Fibroblast of skin of left biceps (primary cell): ENCODE measurements at places on chromosomes 5 and 9.
A peak's percentile ranks its signal among the peaks of the same experiment; 100 is the strongest.

DNA sequence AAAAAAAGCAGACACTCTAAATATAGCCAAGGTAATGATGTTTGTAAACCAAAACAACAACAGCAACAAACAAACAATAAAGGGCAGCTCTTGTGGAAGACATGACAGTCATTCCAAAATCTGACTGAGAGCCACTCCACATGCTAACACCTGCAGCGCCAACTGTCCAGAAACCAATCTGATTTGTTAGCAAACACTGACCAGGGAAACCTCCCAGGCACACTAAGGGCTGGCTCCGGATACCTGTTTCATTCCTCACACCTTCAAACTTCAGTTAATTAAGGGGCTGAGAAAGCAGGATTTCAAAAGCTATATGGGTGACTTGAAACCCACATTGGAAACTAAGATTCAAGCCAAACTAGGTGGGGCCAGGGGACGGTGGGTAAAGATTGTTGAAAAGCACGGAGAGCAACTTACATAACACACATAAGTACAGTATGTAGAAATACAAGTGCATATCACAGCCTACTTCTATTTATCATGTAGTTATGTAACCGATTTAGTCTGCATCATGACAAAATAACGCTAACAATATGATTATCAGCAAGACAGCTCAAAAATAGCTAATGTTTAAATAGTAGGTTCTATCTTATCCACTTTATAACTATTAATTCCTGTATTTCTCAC, 203.6 kb downstream of the SEMA5A start:
- DNase-seq: no peak

DNA sequence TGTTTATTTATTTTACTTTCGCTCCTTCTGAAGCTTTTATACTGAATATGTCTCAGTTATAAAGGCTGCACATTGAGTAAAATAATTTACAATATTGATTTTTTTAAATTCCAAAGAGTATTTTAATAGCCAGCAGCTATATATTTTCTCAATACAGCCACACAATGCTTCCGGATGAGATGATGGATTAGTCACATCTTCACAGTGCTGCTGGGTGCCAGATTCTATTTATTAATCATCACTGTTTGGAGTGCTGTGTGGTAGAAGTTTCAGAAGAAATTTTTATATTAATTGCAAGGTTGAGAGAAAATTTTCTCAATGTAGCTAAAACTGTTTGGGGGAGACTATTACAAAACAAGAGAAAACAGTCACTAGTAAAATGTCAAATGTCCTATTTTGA, 989.8 kb downstream of the TLE4 start:
- DNase-seq: no peak

DNA sequence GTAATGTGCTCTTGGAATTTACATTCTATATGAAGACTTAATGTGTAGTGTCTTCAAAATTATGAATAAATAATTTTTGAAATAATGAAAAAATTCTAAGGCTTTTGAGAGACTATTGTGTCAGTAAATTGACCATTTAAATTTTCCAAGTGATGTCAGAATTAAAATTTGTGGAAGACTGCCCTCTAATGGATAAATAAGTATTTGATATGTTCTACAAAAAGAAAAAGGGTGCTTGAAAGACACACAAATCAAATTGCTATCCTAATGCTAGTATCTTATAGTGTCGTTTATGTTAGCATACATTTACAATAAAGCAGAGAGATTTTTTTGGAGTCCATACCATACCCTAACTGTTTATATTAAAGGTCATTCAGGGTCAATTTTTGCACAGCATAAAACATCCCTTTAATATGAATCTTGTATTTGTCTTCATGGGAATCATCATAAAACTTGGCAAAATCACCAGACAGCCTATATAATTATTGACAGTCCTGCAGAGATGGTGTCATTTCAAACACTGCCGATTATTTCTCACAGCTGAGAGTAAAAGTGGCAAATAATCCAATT, 120.8 kb upstream of the SLC27A6 start:
- DNase-seq: no peak

DNA sequence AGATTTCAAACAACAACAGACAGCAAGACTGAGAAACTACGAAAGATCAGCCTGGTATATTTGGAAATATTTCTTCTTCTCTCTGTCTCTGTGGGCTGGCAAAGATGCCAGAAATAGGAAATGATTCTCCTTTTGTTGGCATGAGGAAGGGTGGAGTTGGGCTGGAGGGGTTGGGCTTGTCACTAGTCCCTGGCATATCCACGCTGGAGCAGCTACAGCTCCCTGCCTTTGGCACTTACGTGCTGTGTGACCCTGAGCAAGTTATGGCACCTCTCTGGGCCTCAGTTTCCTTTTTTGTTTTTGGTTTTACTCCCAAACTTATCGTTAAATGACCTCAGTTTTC, 354 bp upstream of the KCNMB1 start:
- no peak for DNase-seq

DNA sequence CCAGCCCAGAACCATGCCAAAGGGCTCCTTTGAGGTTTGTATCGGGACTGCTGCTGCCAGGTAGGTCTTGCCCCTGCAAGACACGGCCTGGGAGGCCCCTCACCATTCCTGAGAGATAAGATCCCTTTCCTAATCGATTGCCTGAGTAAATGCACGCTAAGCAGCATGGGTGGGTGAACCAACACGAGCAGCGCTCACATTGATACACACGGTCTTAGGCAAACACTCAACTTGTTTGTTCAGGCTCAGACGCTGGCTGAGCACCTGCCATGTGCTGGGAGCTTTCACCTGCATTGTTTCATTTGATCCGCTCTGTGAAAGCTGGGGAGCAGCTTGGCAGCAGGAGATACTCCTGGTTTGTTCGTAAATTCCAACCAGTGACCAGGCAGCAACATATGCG, 76.9 kb upstream of the NEURL1B start:
- DNase-seq: no peak

DNA sequence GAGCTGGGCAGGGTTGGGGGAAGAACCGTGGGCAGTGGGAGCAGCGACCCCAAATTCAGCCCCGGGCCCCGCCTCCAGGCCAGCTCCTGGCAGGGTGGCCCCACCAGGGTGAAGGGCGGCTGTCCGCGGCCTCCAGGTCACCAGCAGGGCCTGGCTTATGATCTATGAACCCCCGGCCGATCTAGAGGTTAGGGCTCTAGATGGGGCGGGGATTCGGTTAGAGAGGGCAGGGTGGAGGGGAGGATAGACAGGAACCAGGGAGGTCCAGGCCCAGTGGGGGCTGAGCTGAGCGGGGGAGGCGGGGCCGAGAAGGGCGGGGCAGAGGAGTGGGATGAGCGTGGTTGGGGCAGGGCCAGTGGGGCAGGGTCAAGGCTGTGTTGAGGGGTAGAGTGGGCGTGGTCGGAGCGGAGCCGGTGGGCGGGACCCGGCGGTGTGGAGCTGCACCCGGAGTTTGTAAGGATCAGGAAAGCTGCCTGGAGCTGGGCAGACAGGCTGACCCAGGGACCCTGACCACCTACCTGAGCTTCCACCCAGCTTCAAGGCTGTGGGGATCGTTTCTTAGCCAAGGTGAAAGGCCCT, 29.3 kb upstream of the OBP2B start:
- DNase-seq: peak; percentile 4

DNA sequence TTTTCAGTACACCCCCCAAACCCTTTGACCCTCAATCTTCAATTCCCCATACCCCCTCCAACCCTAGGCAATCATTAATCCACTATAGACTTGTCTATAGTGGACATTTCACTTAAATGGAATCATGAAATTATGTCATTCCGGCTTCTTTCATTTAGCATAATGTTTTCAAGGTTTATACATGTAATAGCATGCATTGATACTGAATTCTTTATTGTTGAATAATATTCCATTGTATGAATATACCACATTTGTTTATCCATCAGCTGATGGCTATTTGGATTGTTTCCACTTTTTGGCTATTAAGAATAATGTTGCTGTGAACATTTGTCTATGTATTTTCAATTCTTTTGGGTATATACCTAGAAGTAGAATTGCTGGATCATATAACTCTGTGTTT, 238.8 kb downstream of the PDE4D start:
- no peak for DNase-seq

GRCh38 chr5:158170060-158170459, 311.1 kb upstream of the CLINT1 start:
- DNase-seq: no peak

GRCh38 chr5:52987711-52988331, 1.3 kb upstream of the ITGA2 start:
- DNase-seq: no peak

- DNase-seq: no peak
Observed at GRCh38 chr5:81254886-81255559, 21.9 kb downstream of the CKMT2 start.

DNA sequence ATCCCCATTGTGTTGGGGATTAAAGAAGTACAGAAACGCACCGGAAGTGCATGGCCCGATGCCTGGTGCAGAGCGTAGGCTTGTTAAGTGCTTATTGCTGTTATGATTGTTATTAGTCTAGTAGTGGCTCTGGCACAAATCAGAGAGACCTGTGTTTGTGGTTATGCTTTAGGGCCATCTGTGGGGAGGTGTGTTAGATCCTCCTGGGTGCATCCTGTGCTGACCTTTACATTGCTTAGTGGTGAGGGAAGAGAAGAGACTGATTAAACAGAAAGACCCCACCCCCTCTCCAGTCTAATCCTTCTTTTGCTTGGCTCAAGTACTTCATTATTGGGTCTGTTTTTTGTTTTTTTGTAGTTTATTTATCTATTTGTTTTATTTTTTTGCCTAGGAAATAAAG, 112.7 kb upstream of the SPRY4 start:
- no peak for DNase-seq

DNA sequence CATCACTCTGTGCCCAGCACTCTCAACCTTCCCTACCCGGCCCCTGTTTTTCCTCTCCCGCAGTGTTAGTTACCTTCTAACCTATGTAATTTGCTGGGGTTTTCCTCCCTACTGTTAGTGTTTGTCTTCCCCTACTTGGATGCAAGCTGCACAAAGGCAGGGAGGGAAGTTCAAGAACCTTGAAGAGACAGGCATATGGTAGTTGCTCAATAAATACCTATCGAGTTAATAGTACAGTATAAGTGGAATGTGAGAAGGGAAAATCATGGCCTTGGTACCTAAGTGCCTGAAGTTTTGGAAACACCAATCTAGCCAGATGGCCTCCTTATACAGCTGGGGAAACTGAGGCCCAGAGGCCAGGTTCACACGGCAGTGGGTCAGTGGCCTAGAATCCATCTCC, 24.2 kb downstream of the PDGFRB start:
- DNase-seq: no peak

DNA sequence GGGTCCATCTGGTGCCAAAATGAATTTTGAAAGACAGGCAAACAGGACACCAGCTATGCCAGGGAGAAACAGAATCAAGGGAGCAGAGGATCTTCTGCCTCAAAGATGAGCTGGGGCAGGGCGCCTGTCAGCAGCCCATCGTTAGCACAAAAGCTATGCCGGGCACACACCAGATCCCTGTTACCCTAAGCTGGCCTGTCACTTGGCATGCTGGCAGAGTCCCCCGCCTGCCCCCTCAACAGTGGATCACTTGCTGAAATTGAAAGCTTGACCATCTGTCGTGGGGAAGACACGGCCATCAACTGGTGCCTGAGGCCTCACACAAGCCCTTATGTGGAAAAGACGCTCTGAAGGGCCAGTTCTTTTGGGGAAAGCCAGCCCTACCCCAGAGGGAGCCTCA, 256.4 kb downstream of the EBF1 start:
- DNase-seq: no peak

- DNase-seq: no peak
Observed at GRCh38 chr5:54757541-54757940, 227.9 kb downstream of the ESM1 start.

GRCh38 chr9:114184866-114185265, 29.5 kb downstream of the COL27A1 start:
- DNase-seq: no peak

DNA sequence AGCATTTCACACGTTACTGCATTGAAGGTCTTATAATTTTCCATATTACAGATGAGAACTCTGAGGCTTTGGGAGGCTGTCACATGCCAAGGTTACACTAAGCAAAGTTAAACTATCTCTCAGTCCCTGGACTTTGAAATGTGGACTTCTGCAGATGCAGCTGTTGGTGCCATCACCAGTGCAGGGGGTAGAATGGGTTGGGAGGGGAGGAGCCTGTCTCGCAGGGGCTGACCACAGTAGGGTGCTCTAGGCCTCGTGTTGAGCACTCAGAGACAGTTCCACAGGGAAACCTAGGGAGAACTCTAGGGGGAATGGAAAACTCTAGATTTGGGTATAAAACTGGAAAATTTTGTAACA, 220.9 kb downstream of the MAPKAP1 start:
- no peak for DNase-seq

DNA sequence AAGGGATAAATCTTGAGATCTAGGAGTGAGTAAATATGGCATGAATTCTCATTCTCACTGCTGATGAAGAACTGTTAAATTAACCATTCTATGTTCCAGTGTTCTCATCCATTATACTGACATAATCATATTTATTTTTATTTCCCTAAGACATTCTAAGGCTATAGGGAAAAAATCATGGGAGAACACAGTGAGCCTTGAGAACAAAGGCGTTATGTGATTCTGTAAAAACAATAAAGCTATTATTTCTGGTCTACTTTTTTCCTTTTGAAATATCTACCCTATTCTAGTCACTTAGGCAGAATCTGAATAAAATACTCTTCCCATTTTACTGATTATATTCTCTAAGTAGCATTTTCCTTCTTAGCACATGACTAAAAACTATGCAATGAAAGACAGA, 155.7 kb upstream of the ADAMTS16 start:
- DNase-seq: no peak

- DNase-seq: no peak
Observed at GRCh38 chr5:73654819-73655318, 28.9 kb downstream of the ARHGEF28 start.

DNA sequence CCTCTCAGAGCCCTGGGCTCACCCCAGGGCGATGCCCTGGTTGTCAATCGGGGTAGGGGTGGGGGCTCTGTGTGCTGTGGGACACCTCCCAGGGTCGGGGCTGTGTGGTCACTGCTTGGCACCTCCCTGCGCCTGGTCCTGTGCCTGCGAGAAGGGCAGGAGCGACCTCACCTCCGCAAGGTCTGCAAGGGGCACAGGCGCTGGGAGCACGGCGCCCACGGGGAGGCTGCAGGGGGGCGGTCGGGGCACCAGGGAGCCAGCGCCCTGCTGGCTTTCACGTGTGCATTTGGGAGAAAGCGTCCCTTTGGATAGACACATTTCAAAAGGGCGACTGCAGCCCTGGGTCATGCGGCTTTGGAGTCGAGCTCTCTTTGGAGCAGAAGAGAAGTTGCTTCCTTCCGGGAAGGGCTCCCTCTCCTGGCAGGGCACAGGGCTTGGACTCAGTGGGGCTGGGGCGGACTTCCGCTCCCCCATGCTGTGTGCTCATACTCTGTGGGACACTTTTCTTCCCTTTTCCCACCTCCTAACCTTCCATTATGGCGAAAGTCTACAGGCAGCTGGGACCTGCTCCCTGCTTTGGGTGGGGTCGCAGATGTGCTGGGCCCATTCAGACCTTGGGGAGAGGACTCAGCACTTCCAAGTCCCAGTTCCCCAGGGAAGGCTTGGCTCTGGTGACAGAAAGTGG, 52.9 kb upstream of the SLC28A3 start:
- no peak for DNase-seq

- no peak for DNase-seq
Observed at GRCh38 chr5:89117124-89117644, 234.2 kb upstream of the MEF2C start.
